ENCODE measurements at places on chromosomes 12 and 14.

DNA sequence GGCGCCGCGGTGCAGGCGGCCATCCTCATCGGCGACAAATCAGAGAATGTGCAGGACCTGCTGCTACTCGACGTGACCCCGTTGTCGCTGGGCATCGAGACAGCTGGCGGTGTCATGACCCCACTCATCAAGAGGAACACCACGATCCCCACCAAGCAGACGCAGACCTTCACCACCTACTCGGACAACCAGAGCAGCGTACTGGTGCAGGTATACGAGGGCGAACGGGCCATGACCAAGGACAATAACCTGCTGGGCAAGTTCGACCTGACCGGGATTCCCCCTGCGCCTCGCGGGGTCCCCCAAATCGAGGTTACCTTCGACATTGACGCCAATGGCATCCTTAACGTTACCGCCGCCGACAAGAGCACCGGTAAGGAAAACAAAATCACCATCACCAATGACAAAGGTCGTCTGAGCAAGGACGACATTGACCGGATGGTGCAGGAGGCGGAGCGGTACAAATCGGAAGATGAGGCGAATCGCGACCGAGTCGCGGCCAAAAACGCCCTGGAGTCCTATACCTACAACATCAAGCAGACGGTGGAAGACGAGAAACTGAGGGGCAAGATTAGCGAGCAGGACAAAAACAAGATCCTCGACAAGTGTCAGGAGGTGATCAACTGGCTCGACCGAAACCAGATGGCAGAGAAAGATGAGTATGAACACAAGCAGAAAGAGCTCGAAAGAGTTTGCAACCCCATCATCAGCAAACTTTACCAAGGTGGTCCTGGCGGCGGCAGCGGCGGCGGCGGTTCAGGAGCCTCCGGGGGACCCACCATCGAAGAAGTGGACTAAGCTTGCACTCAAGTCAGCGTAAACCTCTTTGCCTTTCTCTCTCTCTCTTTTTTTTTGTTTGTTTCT is 1.7 kb downstream of the HSPA2 start:
- no peaks in the 10 kb centered on the region for H3K27me3 ChIP-seq
- H3K27ac ChIP-seq: no peak overlapping the region
- no peak overlapping the region for H3K4me3 ChIP-seq
- H3K4me1 ChIP-seq: peaks cover 20% of the 10 kb centered on the region
- DNase-seq: no peak

- H3K27me3 ChIP-seq: no peaks in the 10 kb centered on the region
- no peaks in the 10 kb centered on the region for H3K36me3 ChIP-seq
- DNase-seq: peak; percentile 62
- peaks cover 11% of the 10 kb centered on the region for H3K4me1 ChIP-seq
Observed at GRCh38 chr12:87820524-87821202, 208.5 kb downstream of the C12orf50 start.

- DNase-seq: no peak
- no peaks in the 10 kb centered on the region for H3K27me3 ChIP-seq
- H3K36me3 ChIP-seq: no peaks in the 10 kb centered on the region
- no peak overlapping the region for H3K27ac ChIP-seq
- H3K4me3 ChIP-seq: no peak overlapping the region
- no peaks in the 10 kb centered on the region for H3K4me1 ChIP-seq
Observed at GRCh38 chr12:83265808-83266207, 579.1 kb downstream of the TMTC2 start.

GRCh38 chr12:92029136-92029535 is 116.5 kb downstream of the BTG1 start:
- no peaks in the 10 kb centered on the region for H3K27me3 ChIP-seq
- no peaks in the 10 kb centered on the region for H3K36me3 ChIP-seq
- no peak for DNase-seq
- no peak overlapping the region for H3K27ac ChIP-seq
- H3K4me3 ChIP-seq: no peak overlapping the region
- no peaks in the 10 kb centered on the region for H3K4me1 ChIP-seq

All from SJSA1 (cell line).